Type B pancreatic cell (in vitro differentiated cells): ENCODE measurements at places on chromosomes 6 and 20. TPM values are rescaled to one million over a fixed set of nuclear protein-coding genes. Genes with fewer than 3 reads are reported as not detected.

The C6orf58 gene
- total RNA-seq, result 0.63 TPM in 1 of 2 replicates, not detected in the other

The PNLDC1 gene
- 0.17 TPM in 1 of 2 replicates, not detected in the other for total RNA-seq

The AIF1 gene
- total RNA-seq, result 0.59 and 3.8 TPM in 2 replicates

The C20orf204 gene
- 3.0 and 7.4 TPM in 2 replicates for total RNA-seq

The CLVS2 gene
- total RNA-seq, result 0.62 and 0.75 TPM in 2 replicates

The RIPPLY2 gene
- 1.6 and 1.8 TPM in 2 replicates for total RNA-seq

The FGD2 gene
- total RNA-seq, result 0.10 TPM in 1 of 2 replicates, not detected in the other

The TRIM15 gene
- 0.92 and 1.4 TPM in 2 replicates for total RNA-seq

The TRIM31 gene
- total RNA-seq, result 1.8 and 3.8 TPM in 2 replicates

The TNFRSF21 gene
- 74.2 and 96.7 TPM in 2 replicates for total RNA-seq

The PRRT1 gene
- total RNA-seq, result 1.00 and 2.7 TPM in 2 replicates

The BTN1A1 gene
- 0.36 and 1.3 TPM in 2 replicates for total RNA-seq

GRCh38 chr6:165925474-165926156, 242.0 kb downstream of the TBXT start:
- no peak for DNase-seq

GRCh38 chr6:90537723-90538258, 49.1 kb downstream of the MAP3K7 start:
- no peak for DNase-seq

DNA sequence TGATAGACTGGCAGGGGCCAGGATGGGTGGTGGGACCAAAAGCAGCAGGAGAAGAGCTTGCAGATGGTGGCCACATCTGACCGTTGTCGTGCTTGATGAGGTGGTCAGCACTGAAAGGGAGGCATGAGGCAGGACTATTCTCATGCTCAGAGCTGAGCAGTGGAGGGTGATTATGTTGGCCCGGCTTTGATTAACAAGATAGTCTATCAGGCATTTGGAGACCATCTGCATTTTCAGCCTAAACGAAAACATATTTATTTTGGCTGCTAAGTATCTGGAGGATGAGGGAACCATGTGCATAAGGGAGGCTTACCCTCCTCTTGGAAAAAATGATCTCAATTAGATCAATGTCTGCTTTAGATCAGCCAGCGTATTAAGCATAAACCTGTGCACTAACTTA, 141.6 kb upstream of the KCNK16 start:
- no peak for DNase-seq

- no peak for DNase-seq
Observed at GRCh38 chr20:50019466-50020256, 36.9 kb downstream of the SNAI1 start.

DNA sequence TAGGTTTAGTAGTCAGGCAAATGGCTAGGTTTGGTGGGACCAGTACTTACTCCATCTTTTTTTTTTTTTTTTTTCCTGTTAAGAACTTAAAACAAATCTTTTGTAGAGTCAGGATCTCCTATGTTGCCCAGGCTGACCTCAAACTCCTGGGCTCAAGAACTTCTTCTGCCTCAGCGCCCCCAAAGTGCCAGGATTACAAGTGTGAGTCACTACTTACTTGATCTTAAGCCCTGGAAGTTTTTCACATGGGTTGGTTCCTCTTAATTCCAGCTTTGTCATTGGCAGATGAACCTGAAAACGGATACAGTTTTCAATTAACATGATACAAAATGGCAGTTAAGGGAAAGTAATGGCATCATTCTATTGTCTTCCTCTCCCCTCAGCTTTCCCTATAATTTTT, 179.4 kb upstream of the JAG1 start:
- no peak for DNase-seq

DNA sequence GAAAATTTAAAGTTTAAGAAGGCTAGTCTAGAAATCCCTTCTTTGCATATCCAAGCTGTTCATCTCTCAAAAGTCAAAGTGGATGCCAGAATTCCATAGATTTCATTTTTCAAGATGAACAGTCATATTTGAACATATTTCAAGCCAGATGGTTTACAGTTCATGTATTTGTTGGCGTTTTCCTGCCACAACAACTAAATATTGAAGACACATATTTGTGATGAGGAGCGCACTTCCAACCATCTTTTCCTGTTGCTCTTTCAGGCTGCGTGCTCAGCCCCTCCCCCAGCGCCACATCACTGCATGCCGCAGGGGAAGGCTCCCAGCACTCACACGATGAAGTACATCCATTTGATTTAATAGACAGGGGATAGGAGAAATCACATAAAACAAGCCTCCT, 5.9 kb upstream of the NOX3 start:
- no peak for DNase-seq

DNA sequence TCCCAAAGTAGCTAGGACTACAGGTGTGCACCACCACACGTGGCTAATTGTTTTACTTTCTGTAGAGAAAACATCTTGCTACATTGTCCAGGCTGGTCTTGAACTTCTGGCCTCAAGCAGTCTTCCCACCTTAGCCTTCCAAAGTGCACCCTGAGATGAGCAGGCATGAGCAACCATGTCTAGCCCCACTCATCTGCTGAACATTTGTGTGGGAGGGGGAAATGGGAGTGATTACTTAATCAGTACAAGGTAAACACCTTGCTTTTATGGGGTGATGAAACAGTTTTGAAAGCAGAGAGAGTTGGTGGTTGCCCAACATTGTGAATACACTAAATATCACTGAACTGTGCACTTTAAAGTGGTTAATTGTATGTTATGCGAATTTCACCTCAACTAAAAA, 5.3 kb downstream of the APMAP start:
- DNase-seq, result peak; percentile 7

DNA sequence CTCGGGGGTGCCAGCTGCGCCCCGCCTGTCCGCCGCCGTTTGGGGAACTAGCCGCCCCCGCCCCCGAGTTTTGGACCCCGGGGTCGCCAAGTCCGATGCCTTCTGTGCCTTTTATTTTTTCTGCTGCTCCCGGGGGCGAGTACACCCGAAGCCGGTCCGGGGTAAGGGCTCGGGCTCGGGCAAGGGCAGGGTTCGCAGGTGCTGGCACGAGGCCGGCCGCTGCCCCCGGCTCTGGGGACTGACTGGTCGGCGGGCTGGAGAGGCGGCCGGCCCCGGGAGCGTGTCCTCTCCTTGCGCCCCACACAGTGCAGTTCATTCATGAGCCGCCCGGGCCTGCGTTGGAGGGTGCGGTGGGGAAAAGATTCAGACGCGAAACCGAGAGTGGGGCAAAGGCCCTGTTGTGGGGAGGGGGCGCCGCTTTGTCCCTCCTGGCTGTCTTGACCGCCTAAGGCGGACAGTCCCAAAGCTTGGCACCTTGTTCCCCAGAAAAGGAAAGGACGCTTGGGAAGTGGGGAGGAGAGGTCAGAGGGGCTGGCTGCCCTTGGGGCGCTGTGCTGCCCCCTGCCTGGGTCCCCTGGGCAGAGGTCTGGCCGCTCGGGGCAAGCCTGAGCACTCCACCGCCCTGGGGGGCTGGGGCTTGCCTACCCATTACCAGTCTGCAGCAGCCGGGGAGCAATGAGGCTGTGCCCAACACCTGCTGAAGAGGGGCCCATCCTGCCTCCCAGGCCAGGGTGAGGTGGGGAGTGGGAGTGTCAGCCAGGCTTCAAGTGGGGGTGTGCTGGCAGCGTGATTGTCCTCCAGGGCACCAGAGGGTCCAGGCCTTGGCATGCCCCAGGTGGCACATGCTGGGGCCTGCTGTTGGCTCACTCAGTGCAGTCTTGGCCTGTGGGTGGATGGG, 915 bp downstream of the TMEM63B start:
- DNase-seq, result no peak

GRCh38 chr20:57947421-57948179, 237.8 kb upstream of the PMEPA1 start:
- DNase-seq, result no peak

DNA sequence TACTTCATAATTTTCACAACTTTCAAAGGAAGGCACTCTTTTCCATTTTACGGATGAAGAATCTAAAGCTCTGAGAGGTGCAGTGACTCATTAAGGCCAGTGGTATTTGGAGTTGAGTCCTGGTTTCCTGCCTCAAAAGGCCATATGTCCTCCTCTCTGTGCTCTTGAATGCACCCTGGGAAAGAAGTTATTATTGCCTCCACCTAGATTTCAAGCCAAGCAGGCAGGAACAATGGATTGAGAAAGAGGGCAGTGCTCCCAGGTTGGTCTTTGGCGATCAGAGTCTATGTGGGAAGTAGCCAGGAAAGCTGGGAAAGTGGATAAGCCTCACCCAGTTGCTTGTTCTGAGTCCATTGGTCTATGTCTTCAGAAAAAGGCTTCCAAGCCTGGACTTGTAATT, 165.0 kb downstream of the MAFB start:
- DNase-seq, result no peak

- DNase-seq, result no peak
Observed at GRCh38 chr6:167988945-167989841, 8.3 kb upstream of the KIF25 start.

- no peak for DNase-seq
Observed at GRCh38 chr20:376750-377149, 3.8 kb upstream of the TRIB3 start.

DNA sequence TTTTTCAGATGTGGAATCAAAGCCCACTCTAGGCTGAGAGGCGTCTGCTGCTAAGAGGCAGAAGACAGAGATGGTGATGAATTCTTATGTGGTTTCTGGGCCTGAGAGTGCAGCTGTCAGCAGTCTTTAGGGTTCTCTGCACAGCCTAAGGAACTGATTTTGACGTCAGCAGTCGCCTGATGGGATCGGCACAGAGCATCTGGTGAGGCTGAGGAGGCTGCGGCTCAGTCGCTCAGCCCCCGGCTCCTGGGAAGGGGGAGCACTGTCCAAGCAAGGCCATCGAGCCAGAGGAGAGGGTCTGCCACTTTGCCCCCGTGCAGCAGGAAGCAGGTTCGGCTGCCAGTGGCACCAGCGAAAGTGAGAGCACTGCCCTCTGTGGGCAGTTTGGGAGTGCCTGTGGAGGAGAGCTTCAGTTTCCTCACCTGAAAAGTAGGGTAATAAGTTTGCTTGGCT, 92.5 kb downstream of the TCP11 start:
- no peak for DNase-seq

DNA sequence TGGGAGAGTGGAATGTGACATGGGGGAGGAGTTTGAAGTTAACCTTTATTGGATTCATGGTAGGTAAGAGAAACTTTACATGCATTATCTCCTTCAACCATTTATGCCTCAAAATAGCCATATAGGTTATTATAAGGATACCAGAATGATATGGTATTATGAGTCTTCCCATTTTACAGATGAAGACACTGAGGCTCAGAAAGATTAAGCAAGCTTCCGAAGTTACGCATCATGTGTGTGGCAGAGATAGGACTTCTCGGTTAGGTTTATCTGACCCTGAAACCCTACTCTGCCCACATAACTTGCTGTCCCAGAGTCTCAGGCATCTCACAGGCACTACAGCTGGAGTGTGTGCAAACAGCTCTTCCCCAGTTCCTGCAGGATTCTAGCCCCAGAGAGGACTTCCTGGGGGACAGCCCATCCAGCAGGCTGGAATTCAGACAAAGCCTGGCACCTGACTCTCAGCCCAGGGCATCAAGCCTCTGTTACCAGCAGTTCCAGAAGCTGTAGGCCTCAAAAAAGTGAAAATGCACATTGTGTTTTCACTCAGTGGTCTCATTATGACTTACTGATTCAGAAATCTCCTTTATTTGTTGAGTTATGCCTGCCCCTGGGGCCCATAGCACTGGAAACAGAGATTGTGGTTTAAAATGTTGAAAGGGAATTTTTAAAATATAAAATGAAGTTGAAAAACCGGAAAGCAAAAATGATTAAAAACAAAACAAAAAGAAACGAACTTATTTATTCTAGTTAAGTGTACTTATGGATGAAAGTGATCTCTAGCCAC, 512.8 kb upstream of the CHD6 start:
- DNase-seq, result no peak

GRCh38 chr6:121603486-121603885, 168.0 kb downstream of the GJA1 start:
- no peak for DNase-seq

GRCh38 chr6:36735110-36736071, 37.8 kb downstream of the RAB44 start:
- no peak for DNase-seq

GRCh38 chr6:125932451-125932795, 24.1 kb upstream of the HINT3 start:
- no peak for DNase-seq

GRCh38 chr20:6818033-6818808, 50.7 kb downstream of the BMP2 start:
- no peak for DNase-seq

- DNase-seq, result no peak
Observed at GRCh38 chr20:20317195-20317594, 50.7 kb upstream of the INSM1 start.

DNA sequence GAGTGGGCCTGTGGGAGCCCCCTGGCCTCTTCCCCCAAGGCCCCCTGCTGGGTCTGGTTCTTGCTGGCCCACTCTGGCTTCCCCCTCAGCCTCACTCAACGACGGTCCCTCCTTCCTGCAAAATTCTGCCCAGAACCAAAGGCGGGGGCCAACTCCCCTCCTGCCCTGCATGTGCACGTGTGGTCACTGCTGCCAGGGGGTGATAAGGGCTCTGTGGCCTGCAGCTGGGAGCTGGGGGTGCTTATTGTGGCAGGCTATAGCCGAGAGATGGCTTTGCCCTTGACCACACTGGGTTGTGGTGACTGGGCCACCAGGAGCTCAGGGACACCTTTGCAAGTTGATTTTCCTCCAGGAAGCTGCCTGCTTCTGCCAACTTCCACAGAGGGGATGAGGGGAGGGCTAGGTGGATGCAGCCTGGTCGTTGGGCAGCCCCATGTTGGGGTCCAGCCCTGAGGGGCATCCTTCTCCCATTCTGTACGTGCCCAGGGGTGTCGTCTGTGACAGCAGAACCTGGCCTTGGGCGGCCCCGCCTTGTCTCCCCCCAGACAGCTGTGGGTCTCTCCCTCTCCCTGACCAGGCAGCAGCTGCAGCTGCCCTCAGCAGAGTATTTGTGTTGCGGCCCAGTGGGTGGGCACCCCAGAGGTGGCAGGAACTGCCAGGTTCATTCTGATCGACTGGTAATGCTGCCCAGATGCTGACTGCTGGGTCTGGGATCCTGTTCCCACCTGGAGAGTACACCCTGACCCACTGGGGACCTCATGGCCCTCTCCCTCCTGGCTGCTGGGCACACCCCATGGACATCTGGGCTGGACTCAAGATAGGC, 5.6 kb downstream of the TCEA2 start:
- no peak for DNase-seq

DNA sequence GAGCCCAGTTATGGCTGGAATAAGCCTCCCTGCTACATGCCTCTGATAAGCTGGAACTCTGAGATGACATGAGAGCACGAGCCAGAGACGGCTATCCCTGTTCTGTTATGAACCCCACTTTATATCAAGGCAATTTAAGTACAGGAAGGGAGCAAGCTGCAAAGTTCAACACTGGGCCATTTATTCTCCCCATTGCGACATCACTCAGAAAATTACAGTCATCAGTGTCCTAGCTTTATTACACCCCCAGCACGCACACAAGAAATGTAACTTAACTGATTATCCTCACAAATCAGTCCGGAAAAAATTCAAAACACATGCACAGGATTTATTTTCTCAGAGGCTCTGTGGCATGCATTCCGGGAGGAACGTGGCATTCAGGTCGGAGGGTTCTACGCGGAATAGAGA, 125.3 kb upstream of the SLC2A12 start:
- DNase-seq, result no peak

GRCh38 chr6:15842727-15843117, 179.9 kb upstream of the DTNBP1 start:
- DNase-seq, result no peak
